ENCODE measurements at places on chromosomes 2 and 18.

DNA sequence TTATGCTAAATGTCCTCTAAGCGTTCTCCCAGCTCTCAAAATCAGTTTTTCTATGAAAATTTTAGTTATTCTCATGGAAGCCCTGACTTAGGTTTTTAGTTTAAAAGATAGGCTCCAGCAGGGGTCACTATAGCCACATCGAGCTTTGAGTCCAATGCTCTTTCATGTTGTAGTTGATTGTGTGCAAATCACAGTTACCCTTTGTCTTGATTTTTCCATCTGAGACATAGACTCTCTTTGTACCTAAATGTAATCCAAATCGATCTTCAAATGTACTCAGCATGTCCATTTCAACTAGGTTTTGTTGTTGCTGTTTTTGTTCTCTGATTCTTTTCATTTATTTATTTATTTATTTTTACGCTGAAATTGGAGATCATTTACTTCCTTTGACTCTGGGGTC is 26.4 kb upstream of the MSTN start:
- DNase-seq: peak; percentile 83

GRCh38 chr2:20544153-20544747 is 97.4 kb downstream of the RHOB start:
- DNase-seq: no peak

- no peak for DNase-seq
Measured at GRCh38 chr2:80252294-80252986, 52.1 kb downstream of the LRRTM1 start.

DNA sequence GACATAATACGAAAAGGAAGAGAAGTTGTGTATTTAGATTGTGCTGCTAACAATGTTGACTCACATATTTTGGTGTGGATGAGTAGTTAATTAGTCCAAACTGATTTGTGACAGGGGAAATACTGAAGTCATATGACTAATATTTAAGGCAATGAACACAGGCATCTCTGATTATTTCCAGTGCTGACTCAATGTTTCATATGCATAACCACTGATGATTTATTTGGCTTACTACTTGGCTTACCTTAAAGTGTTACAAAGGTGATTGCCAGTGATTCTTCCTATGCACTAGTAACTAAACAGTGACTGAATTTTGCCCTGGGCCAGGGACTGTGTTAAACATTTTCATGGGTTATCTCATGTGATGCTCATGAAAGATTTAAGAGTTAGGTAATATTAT is 722.6 kb downstream of the METTL4 start:
- no peak for DNase-seq

DNA sequence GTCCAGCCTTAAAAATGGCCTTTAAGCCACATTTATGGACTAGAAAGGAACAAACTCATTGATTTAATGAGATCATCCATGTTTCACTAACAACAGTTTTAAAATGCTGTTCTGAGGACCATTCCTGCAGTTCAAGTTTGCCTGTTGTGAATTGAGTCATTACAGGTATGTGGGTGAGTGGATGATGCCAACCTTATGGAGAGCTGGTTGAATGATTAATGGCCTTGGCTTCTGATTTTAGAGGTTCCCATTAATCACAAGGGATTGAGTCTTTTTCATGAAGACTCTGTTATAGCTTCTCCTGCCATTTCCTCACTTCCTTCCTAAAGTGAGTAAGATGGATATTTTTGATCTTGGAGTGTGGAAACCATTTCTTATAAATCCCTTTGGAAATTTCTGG is 459.8 kb upstream of the SLC14A2 start:
- DNase-seq: no peak

GRCh38 chr2:24824071-24824588 is 30.9 kb downstream of the CENPO start:
- no peak for DNase-seq

DNA sequence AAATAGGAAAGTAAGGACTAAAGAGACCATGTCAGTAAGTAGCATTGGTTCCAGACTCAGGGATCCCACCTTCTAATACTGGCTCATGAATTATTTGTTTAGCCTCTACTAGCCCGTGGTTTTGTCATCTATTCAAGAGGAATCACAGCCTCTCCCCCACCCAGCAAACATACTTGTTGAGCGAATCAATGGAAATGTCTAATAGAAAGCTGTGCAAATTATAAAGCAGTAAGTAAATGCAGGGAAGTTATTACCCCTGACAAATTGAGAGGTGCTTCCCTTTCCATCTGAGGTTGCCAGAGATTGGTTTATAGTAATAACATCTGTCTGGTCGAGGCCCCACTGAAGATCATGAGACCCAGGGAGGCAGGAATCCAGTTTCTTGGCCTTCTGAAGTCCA is 219.3 kb upstream of the OSR1 start:
- DNase-seq: no peak

DNA sequence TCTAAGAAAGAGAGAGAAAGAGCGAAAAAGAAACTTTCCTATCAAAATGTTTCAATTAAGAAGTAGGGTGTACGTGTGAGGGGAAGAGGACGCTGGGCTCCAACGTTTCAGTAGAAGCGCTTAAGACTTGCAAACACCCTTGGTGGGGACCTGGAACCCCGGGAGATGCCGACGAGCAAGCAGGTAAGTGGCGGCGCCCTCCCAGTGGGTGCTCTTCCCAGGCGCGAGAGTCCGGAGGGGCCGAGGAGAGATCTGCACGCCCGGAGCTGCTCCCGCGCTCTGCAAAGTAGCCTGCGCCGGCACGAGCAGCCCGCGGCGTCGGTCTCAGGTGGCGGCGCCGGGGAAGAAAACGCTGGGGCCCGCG is 678 bp upstream of the OTX1 start:
- no peak for DNase-seq

DNA sequence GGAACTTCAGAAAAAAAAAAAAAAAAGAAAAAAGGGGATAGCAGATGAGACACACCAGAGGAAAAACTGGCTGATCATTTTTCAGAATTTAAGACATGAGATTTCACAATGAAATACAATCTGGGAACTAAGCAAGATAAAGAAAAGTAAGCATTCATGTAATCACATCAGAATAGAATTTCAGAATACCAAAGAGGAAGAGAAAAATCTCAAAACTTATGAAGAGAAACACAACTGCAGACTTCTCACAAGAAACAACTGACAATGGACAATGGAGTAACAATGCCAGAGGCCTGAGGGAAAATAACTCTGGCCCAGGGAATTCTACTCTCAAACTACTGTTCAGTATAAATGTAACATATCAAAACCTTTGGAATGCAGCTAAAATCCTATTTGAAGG is 13.2 kb upstream of the RRM2 start:
- DNase-seq: no peak

DNA sequence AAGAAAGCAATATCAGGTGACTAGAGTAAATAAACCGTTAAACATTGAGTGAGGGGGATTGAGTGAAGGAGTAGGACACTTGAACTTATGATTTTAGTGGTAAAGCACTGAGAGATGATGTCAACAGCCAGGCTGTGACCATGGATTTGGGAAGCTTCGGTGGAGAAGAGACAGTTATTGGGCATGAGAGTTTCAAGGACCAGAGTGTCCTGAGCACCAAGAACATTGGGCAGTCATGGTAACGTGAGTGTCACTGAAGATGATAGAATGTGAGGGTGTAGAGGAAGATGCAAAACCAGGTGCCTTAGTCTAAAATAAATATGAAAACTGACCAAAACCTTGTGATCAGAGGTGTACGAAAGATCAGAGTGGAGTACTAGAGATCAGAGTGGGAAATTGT is 248.1 kb downstream of the ASXL3 start:
- no peak for DNase-seq

GRCh38 chr2:160225722-160226121 is 25.6 kb upstream of the ITGB6 start:
- no peak for DNase-seq

DNA sequence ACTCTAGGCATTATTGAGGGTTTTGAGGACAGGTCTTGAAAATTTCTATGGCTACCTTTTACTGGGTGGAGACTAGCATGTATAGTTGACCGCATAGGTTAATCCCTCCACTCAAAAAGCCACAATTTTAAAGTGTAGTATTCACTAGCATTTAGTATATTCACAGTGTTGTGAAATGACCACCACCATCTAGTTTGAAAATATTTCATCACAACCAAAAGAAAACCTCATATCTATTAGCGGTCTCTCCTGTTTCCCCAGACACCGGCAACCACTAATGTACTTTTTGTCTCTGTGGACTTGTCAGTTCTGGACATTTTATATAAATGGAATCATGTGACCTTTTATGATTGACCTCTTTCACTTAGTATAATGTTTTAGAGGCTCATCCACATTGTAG is 53.9 kb downstream of the MSH2 start:
- no peak for DNase-seq

- DNase-seq: peak; percentile 28
Measured at GRCh38 chr18:46291149-46291548, 187.0 kb downstream of the HAUS1 start.

GRCh38 chr18:45270289-45270771 is 344.9 kb upstream of the SLC14A2 start:
- DNase-seq: no peak

GRCh38 chr2:25041307-25041927 is 459 bp upstream of the EFR3B start:
- DNase-seq: peak; percentile 16

DNA sequence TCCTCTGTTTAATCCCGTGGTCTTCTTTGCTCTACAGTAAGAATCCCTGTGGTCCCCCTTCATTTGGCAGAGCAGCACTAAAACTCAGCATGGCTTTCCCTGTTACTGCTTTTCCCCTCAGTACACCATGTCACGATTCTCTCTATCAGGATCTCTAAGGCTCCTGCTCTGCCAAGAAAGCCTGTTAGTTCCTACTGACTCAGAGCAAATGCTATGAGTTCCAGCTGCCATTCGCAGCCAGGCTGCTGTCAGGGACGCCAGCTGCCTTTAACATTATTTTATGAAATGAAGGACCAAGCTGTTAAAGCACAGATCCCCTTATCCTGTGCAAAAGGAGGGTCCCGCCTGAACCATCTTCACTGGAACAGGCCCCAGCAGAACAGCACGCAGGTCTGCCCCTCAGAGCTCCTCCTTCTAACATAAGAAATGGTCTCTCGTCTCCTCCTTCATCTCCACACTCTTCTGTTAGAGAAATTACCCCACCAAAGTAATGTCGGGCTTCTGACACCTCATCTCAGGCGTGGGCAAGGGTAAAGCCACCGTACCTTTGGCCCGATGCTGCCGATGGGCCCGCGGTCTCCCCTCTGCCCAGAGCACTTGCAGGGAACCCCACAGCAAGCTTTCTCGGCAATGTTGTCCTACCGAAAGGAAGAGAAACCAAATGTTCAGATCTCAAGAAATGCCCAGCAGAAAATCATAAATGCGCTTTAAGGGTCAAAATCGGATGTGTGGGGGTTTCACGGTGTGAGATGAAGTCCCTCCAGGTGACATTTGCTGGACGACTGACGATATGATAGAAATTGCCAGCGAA is 52.6 kb downstream of the COL6A3 start:
- no peak for DNase-seq

- DNase-seq: no peak
Measured at GRCh38 chr2:173521450-173522192, 166.9 kb downstream of the CDCA7 start.

GRCh38 chr2:11540996-11541692 is 7.3 kb downstream of the GREB1 start:
- DNase-seq: no peak

DNA sequence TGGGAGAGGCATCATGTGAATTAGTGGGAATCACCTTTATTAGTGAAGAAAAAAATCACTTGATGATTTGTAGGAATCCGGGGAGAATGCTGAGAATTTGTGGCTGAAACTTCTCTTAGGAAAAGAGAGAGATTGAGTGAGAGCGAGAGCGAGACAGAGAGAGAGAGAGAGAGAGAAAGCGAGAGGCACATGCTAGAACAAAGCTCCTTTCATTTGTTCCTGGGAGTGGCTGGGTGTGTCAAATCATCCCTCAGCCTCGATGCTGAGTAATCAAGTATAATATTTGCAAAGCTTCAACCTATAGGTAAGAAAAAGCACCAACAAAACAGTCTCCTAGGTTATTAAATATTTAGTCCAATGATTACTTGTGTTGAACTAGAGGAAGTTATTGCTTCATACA is 4.4 kb upstream of the SERPINB5 start:
- DNase-seq: no peak

DNA sequence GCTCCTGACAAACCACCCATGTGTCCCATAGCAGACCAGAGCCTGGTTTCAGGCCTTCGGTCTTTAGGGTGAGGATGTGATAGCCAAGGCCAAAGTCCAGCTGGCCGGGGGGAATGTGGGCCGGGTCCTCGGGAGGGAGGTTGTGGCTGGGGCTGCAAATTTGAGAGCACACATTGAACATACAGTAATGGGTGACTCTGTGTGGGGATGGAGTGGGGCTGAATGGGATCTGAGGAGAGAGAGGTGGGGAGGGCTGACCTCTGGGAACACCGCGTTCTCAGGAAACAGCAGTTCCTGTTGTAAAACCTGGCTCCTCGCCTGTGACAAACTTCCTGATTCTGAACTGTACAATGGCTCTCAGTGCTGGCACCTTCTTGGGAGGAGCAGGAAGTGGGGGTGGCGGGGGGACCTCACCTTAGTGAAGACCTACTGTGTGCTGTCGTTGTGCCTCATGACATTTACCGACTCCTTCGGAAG is 48.8 kb downstream of the MCFD2 start:
- no peak for DNase-seq

GRCh38 chr2:191382801-191383200 is 137.6 kb downstream of the MYO1B start:
- DNase-seq: no peak

DNA sequence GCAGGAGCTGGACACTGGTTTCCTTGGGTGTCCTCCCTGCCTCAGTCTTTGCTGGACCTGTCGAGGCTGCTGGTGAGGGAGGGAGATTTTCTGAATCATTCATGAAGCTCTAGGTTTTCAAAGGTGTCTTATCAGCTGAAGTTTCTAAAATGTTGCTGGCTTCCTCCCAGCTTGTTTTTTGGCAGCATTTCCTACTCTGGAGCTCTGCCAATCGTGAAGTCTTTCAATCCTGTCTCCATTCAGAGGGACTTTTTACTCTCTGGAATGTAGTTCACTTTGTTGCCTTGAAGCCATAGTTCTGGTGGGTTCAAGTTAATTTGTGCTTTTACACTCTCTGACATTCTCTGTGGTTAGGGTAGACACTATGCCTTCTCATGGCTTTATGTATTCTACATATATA is 23.9 kb downstream of the SNTG2 start:
- peak; percentile 28 for DNase-seq

DNA sequence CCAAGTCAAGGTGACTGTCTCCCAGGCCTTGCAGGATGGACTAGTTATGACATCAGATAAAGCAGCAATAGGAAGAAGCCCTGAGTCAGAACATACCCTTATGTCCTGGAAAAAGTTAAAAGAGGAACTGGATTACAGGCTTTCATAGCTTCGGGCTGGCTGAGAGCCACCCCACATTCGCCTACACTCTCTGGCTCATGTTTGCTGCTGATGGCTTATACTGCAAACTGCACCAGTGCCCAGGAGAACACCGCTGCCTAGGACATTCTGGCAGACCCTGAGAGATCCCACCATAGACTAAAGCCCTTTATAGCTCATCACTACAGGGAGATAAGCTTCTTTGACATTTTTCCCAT is 20.3 kb downstream of the SLC8A1 start:
- DNase-seq: no peak

GRCh38 chr2:113972766-113973165 is 82.9 kb downstream of the ACTR3 start:
- DNase-seq: no peak

- DNase-seq: no peak
Measured at GRCh38 chr2:85179541-85179940, 46.3 kb downstream of the TCF7L1 start.

Data from hematopoietic multipotent progenitor cell treated with erythropoietin and hydrocortisone succinate and interleukin-3 and kit ligand, for 8 days (in vitro differentiated cells).